ENCODE measurements at places on chromosomes 2 and 18.

DNA sequence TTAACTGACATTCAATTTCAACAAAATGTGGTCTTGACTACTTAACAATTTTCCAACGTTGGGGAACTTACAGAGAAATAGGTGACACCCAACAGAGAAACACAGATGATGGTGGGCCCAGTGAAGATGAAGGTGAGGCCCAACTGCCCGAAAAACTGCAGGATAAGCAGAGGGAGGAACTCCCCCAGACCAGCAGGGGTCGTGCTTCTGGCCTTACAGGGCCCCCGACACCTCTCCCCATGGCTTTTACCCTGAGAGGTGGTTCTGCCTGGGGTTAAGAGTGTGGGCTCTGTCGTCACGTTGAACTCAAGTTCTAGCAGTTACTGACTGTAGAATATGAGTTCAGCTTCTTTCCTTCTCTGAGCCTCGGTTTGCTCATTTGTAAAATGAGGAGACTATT, 119.5 kb upstream of the SMIM21 start:
- no peak for DNase-seq

GRCh38 chr2:85743304-85743978, 10.3 kb upstream of the ATOH8 start:
- no peak for DNase-seq

DNA sequence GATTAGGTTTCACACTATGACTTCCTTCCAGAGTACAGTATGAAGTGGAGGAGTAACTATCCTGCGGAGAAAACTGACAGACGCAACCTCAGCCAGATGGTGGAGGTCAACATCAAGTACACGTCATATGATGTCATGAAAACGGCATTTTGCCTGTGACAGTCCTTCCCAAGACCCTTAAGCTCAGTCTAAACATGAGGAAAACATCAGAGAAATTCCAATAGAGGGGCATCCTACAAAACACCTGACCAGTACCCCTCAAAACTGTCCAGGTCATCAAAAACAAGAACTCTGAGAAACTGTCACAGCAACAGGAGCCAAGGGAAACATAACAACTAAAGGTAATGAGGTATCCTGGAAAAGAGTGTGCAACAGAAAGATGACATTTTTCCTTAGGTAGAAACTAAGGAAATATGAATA, 1.7 kb downstream of the RNU4ATAC start:
- peak; percentile 3 for DNase-seq

DNA sequence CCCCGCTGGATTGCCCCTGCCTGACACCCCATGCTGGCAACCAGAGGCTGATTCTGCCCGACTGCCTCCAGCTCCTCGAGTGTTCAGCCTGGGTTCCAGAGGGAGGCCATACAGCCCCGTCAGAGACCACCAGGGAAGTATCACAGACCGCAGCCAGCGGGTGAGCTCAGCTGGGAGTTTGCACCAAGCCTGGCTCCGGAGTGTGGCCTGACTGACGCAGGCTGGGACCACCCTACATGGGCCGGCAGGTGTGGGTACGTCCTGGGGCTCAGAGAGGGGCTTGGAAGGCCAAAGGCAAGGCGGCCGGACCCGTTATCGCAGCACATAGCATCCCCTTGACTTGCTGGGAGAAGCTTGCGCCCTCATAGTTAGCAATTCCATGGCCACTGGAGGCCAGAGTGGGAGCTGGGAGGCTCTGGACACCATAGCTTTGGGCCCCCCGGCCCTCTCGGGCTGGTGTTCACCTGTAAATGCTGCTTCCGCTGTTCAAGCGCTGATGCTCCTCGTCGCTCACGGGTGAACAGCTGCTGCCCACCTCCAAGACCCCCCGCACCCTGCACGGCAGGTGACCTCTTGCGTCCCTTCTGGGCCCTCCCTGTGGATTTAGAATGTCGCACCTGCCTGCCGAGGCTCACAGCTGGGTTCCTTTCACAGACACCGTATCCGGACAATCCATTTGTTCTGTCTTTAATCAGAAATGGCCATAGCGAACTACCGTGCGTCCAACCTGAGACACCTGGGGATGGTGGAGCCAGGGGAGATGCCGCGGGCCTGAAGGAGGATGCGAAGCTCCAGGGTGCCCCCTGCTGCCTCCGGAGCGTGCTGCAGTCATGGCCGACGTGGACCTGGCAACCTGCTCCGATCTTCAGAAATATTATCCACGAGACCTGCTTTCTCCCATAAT, 31.2 kb upstream of the SLC66A3 start:
- peak; percentile 39 for DNase-seq

DNA sequence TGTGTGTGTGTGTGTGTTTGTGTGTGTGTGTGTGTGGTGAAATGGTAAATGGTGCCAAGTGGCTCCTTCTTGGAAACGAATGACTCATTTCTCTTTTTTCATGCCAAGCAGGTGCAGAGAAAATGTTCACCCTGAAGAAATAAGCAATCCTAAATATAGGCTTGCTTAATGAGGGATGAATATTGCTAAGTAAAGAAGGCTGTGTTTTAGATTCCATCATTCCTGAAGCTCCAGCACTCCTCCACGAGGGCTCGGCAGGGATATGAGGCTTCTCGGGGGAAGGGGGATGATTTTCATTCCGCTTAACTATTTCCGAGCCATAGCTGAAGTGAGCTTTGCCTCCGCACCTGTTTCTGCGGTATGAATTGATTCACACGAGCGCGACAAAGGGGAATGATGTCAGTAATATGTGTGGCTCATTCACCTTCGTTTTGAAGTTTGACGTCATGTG, 72.9 kb downstream of the TSN start:
- no peak for DNase-seq

GRCh38 chr2:25539136-25539535, 134.2 kb downstream of the DTNB start:
- no peak for DNase-seq

GRCh38 chr18:12658426-12659138, 675 bp upstream of the SPIRE1 start:
- DNase-seq = no peak

DNA sequence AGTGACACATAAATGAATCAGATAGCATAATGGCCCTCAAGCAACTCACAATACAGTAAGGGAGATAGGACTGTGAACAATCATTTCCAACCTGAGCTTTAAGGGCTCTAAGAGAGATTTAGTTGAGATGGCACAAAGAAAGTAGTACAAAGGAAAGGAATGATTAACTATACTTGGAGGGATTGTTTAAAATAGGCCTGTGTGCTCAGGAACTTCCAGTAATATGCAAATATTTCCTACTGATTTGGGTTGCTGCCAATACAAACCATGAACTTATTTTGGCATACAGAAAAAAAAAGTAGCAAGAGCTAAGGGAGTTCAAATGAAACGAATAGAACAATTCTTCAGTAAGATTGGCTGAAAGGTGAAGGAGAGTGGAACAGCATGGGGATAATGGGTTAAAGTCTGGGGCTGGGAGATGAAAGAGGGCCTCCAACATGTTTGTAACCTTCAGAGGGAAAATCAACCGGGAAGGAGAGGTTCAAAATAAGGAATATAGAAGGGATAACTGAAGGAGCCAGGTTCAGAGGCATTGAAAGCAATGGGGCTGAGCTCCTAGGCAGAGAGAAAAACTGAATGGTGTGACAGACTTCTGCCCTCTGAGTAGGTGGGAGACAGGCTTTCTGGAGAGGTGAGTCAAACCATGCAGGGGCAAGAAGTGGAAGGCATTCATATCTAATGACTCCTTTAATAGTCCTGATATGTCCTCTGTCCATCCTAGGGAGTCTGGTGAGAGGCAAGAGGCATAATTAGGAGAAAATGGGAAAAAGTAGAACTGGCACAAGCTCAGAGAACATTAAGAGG, 83.5 kb downstream of the DNAH7 start:
- DNase-seq = no peak

DNA sequence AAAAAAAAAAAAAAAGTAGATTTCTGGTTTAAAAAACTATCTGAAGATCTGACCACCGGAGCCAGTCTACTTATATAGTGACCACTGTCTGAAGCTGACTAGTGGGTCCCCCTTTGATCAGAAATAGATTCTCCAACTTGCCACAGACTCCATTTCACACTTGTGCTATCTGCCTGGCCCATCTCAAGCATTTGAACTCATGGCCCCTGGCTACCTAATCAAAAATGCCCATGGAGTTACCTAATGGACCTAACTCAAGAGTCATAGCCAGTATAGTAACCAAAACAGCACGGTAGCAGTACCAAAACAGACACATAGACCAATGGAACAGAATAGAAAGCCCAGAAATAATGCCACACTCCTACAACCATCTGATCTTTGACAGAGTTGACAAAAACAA, 17.0 kb upstream of the ATL2 start:
- no peak for DNase-seq

DNA sequence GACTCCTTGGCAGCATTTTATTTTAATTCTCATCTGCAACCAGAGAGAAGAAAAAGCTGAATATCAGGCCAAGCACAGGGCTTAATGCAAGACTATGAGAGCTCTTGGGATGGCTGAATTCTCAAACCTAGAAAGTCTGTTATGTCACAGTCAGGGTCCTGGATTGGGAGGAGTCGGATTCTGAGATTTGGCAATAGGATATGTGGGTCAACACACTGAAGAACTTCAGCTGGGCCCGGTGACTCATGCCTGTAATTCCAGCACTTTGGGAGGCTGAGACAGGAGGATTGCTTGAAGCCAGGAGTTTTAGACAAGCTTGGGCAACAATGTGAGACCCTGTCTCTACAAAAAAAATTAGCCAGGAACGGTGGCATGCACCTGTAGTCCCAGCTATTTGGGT, 102.4 kb downstream of the COL3A1 start:
- no peak for DNase-seq

GRCh38 chr2:239302808-239303557, 97.8 kb downstream of the HDAC4 start:
- no peak for DNase-seq

GRCh38 chr2:119106301-119106897, 52.2 kb downstream of the C1QL2 start:
- DNase-seq = peak; percentile 9

- no peak for DNase-seq
Observed at GRCh38 chr2:170878505-170878904, 50.5 kb upstream of the GORASP2 start.

DNA sequence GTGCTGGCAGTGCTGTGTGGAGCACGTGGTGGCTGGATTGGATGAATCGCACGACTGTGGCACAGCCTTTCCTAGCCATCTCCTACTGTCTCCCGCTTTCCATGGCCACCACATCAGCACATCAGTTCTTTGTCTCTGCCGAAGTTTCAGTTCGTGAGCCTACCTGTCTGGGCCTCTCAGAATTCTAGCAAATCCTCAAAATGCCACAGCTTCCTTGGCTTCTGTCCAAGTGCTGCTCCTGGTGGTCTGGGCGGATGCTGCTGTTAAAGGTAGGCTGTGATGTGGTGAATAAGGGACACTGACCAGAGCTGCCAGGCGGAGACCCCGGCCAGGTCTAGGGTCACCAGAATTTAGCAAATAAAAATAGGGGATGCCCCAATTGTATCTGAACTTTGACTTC, 237.4 kb downstream of the LPIN1 start:
- DNase-seq = no peak

DNA sequence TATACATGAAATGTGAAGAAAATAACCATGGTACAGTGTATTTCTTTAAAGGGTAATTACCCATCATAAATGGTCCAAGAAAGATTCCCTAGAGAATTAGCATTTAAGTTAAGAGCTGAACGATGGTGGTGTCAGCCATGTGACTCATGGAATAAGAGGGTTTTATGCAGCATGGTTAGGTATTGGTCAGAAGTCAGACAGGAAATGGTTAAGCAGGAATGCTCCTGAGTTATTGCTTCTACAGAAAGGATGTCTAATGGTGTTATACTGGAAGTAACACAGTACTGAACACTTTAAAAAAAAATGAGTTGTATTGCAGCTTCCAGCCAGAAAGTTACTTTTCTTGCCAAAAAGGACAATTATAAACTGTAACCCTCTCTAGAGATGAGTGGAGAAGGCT, 72.7 kb upstream of the UBE2E3 start:
- DNase-seq = no peak

DNA sequence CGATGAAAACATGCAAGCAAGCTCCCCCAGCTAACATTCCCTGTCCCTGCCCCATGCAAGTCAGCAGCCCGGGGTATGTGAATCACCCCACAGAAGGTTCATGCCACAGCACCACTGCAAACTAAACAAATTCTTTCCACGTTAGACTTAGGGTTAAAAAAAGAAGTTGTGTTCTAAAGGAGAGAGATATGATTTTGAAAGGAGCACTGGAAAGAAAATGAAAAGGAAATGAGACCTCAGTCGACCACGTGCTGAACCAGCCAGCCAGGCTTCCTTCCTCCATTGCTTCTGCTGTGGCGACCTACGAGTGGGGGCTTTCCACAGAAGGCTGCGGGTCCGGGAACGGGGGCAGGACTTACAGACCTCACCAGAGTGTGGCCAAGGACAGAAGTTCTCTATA, 52.0 kb downstream of the ARL4C start:
- DNase-seq = no peak

- DNase-seq = no peak
Observed at GRCh38 chr2:219381448-219381847, 6.3 kb downstream of the DNPEP start.

DNA sequence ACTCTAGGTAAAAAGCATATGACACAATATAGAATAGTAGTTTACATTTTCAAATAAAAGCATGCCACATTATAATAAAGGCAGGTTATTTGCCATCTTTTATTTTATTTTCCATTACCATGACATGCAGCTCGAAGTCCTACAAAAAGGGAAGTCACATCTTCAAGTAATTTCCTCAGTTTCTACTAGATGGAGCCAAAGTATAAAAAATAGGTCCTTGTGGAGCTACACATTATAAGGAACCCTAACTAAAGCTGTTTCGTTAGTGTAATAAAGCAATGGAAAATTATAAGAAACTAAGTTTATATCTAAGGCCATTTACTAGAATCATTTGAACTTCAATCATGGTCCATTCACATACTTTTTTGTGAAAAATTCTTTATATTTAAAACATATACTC, 674.5 kb downstream of the KCNJ3 start:
- peak; percentile 52 for DNase-seq

GRCh38 chr18:3044931-3045698, 32.2 kb upstream of the LPIN2 start:
- peak; percentile 44 for DNase-seq

- DNase-seq = no peak
Observed at GRCh38 chr2:163479599-163479998, 256.2 kb downstream of the FIGN start.

DNA sequence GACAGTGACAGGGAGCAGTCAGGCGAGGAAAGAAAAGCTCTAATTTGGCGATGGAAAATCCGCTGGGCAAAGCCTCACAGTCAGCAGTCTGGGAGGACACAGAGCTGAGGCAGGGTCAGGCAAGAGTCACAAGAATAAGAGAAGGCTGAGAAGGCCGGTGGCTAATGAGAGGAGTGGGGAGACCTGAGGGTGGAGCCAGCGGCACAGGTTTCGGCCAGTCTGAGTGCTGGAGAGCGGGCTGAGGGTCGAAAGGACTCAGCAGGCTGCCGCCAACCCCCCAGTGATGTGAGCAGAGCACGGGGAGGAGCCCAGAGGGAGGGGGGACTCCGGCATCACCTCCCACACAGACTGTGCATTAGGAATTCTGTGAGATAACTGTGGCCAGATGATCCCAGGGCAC, 500.6 kb upstream of the MYT1L start:
- DNase-seq = no peak

GRCh38 chr2:8121022-8121825, 560.6 kb upstream of the ID2 start:
- DNase-seq = no peak
